GM12892 (cell line): ENCODE measurements at places on chromosomes 7 and 10.

GRCh38 chr7:45889367-45890067 is 1.2 kb downstream of the IGFBP1 start:
- DNase-seq, result no peak

DNA sequence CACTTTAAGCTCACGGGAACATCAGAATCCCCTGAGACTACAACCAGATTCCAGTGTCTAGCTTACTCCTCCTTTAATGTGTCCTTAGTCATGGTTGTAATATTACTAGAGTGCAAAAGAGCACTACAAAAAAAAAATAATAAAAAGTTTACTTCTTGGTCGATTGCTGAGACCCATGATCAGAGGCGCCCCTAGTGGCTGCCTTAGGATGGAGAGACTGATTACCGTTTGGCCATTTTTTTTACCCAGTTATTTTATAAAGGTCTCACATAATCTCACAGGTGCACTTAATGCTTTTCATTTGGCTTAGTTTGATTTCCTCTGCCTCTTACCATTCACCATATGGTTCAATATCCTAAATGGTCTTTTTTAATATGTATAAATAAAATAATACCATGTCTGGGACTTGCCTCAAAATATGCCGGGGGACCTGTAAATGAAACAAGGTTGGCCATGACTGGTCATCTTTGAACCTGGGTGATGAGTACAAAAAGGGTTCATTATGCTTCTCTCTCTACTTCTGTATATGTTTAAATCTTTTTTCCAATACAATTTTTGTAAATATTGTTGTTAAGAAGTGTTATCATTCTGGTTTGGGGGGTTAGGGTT is 331.5 kb upstream of the NFE2L3 start:
- DNase-seq, result no peak

DNA sequence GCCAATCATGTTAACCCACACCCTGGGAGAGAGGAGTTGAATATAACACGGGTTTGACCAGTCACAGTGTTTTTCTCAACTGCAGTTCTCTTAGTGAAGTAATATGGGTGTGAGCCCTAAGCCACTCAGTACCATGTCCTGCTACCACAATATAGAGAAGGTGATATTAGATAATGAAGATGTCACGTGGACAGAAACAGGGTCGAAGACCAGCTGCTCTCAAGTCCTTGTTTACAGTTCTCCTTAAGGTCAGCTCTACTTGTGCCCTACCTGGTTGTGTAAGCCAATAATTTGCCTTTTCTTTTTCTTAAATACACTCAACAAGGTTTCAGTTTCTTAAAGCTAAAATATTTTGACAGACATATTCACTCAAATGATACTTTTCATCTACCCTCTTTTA is 128.3 kb upstream of the POT1 start:
- no peak for DNase-seq

GRCh38 chr7:30545791-30546555 is 41.3 kb upstream of the GGCT start:
- DNase-seq, result no peak

DNA sequence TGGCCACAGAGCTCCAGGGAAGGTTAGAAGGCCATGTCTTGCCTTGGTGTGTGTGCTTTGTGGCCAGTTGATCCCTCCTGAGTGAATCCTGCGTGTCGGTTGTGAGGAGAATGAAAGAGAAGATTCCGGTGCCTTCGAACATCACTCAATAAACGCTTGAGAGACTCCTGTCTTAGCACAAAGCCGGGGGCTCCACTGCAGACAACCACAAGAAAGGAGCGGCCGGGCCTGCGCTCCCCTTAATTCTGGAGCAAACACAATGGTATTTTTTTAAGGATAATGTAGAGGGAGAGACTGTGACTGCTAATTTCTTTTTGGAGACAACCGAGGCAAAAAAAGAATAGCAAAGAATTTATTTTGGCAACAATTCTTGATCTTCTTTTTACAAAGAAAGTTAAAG is 286.8 kb upstream of the SHH start:
- DNase-seq, result no peak

- no peak for DNase-seq
Measured at GRCh38 chr10:129605266-129605985, 138.4 kb downstream of the MGMT start.

DNA sequence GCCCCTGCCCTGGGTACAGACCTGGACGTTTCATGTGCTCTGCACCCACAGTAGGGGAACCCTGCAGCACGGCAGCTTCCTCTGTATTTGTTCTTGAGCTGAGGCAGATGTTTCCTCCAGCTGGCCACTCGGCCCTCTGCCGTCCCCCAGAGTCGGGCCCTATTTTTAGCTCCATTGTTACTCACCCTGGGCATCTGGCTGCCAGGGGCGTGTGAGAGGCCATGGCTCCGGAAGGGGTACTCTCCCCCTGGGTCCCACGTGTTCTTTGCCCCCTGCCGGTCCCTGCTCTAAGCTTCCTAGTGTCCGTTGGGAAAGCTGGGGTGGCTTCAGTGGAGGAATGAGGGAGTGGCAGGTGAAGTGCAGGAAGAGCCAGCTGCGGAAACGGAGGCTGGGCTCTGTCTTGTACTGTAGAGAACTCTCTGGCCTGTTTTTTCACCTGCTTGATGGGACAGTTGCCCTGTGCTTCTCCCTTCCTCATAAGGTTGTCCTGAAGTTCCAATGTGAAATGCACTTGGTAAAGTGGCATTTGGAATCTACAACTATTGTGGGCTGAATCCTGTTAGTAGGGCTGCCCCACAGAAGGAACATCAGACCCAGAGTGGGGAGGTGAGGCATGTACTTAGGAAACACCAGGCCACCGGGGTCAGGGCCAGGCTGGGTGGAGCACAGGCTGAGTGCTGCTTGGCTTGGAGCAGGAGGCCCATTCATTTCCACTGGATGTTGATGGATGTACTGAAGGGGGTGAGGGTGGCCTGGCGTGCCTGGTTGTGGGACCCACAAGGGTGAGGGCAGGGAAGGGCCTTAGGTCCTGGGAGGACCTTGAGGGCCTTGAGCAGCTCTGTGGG is 30.6 kb downstream of the PALD1 start:
- no peak for DNase-seq

- DNase-seq, result no peak
Measured at GRCh38 chr10:120732067-120732466, 119.1 kb upstream of the WDR11 start.
